ENCODE measurements at places on chromosomes 6 and 20.

DNA sequence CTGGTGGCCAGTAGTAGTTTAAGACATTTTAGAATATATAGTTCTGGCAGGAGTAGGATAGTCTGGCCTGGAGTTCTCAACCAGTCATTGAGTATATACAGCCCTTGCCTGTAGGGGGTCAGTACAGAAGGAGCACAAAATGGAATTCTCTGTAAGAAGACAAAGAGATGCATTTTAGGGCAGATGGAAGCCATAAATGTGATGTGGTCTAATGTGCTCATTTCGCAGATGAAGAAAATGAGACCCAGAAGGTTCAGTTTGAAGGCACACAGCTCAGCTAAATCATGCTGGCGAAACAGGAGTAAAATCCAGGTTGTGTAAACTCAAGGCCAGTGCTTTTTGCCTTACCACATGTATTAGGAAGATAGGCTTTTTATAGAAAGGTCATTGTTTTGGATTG, 29.6 kb downstream of the QKI start:
- DNase-seq = no peak

DNA sequence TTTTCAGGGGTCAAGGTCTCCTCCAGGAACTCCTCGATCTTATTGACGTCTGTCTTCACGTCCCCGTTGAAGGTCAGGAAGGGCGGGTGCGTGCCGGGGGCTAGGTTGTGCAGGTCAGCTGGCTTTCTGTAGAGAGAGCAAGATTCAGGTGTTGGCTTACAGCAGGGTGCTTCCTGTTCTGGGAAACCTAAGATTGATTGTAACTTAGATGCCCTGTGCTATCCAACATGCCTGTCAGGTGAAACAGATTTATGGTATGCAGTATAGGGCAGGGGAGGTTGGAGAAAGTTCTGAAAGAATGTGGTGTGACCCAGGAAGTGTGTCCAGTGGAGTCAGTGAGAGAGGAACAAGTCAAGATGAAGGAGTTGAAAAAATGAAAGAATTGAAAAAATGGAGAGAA, 66.4 kb downstream of the CLIC5 start:
- no peak for DNase-seq

- no peak for DNase-seq
Observed at GRCh38 chr6:40953486-40953885, 85.5 kb downstream of the UNC5CL start.

GRCh38 chr6:68108233-68108835, 526.7 kb upstream of the ADGRB3 start:
- DNase-seq = no peak

- DNase-seq = no peak
Observed at GRCh38 chr20:24701668-24702067, 232.2 kb downstream of the SYNDIG1 start.

GRCh38 chr6:104477569-104477968, 382.1 kb downstream of the HACE1 start:
- no peak for DNase-seq

DNA sequence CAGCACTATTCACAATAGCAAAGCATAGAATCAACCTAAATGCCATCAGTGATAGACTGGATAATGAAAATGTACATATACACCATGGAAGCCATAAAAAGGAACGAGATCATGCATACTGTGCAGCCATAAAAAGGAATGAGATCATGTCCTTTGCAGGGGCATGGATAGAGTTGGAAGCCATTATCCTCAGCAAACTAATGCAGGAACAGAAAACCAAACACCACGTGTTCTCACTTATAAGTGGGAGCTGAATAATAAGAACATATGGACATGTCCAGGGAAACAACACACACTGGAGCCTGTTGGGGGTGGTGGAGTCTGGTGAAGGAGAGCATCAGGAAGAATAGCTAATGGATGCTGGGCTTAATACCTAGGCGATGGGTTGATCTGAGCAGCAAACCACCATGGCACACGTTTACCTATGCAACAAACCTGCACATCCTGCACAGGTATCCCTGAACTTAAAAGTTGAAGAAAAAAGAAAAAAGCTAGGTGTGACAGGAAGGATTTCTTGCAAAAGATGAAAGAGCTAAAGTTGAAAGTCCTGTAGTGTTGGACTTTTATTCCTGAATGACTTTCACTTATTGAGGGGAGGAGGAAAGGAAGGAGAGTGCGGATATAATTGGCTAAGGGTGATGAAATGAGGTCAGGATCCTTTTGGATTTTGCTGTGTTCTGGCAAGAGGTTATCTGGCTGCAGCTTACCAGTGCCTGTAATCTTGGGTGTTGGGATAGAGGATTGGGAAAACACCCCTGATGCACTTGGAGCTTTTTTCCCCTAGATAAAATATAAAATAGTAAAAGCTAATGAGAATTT, 8.5 kb downstream of the TRMT11 start:
- no peak for DNase-seq

DNA sequence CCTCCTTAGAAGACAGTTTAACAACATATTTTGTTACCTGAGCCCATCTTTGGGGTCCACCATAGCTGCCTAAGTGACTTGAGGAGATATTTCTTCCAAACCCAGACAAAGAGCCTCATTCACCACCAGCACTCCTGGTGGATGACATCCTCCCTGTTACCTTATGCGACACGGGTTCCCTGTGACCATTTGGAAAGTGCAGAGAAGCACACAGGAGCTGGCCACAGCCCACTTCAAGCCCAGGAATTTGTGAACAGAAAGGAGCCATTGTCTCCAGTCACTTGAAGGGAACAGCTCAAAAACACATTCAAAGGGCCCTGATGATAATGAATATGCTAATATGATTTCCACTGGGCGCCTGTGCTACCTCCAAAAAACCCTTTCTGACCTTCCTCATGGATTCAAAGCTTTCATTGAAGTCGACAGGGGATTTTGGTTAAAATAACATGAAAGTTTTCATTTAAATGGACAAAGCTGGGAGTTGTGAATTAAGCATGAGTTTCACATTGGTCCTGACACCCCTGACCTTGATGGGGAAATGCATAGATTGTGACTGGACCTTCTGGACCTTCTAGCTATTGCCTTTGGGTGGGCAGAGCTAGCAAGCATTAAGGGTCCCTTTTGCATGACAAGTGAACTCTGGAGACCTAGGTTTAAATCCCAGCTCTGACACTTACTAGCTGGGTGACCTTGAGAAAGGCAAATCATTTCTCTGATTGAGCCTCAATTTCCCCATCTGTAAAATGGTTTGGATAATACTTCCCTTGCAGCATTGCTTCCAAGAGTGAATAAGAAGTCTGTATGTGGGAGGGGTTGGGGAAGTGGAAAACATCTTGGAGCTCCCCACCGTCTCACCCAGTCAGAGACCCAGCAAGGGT, 83.3 kb upstream of the SIRPA start:
- no peak for DNase-seq

DNA sequence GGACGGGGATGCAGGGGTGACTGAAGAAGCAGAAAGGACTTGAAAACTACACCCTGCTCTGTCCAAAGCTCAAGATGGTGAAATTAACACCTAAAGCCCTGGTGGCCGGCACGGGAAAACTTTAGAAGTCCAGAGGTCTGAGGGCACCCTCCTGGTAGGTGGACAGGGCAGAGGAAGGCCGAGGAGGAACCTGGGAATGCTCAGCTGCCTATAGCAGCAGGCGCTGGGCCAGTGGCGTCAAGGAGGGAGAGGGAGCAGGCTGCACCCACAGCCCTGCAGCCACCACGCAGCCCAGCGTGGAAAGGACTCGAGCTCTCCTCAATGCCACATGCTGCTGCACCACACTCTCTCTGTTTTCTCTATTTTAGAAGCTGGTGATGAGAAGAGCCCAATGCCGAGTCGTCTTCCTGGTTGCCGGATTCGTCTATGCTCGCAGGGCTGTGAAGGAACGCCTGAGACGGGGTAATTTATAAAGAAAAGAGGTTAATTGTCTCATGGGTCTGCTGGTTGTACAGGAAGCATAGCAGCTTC, 248.3 kb upstream of the AFDN start:
- DNase-seq = no peak

DNA sequence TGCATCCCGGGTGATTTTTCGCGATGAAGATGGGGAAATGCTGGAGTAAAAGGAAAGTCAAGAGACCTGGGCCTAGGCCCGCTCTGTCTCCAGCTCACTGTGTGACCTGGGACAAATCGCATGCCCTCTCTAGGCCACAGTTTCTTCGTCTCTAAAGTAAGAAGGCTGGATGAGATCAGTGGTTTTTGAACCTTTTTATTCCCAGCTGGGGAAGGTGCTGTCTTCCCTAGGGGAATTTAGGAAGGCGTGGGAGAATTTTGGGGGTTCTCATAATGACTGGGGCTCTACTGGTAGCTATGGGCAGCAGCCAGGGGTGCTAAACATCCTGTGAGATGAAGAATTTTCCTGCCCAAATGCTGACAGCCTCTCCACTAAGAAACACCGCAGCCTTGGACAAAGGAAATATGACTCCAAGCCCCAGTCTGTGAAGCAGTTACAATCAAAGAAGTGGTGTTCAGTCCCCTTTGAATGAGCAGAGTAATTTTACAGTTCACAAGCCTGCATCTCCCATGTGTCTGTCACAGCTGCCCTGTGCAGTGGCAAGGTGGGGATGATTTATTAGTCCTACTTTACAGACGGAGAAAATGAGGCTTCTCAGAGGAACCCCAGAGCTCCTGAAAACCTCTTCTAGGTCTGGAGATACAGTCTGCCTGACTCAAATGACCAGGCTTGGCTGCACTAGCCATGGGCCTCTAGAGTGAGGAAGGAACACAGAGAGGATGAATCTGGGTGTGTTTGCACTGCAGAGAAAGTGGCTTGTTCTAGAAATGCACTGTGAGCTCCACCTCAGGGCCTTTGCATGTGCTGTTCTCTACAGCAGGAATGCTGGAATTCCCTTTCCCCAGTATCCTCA, 57.2 kb downstream of the RAB44 start:
- no peak for DNase-seq

GRCh38 chr6:24307881-24308280, 50.0 kb downstream of the DCDC2 start:
- no peak for DNase-seq

All from AML-193 (cell line).